ENCODE measurements at places on chromosomes 3 and 15.
A peak's percentile ranks its signal among the peaks of the same experiment; 100 is the strongest.

DNA sequence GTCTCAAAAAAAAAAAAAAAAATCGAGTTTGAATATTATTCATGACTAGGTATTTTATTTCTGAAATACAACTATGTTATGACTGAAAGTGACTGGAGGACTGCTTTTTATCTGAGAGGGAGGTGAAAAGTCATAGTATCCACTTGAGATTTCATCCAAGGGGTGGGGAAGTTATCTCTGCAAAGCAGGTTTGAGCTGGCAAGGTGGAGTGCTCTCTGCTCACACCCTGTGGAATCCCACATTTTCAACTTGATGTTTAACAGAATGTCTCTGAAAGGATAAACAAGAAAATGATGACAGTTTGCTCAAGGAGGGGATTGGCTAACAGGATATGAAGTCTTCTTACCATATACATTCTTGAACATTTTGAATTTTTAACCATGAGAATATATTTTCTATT is 27.3 kb upstream of the SEC62 start:
- no peak for DNase-seq

DNA sequence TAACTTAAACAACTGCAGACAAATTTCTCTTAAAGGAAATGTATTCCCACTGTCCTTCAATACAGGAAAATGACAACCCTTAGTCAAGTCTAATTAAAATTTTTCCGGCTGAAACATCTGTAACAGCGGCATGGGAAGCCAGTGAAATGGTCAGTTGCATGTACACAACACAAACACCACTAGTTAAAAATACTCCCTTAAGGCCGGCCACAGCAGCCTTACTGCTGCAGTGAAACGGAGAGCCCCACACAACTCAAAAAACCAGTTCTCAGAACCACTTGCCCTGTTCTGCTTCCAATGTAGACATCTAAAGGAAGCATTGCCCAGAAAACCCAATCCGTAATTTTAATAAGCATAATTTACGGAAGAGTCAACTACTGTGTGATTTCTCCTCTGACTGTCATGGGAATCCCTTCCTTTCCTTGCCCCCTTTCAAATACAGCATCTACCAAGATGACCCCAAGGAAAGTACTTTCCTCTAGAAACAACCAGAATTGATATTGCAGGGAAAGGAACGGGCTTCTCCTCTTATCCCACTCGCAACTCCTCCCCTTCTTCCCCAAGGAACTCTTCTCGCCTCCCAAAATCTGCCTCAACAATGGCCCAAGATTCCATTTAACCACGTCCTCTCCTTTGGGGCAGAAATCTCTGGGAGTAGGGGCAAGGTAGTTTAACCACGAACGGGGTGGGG is 1.6 kb downstream of the FBN1 start:
- DNase-seq, result no peak

DNA sequence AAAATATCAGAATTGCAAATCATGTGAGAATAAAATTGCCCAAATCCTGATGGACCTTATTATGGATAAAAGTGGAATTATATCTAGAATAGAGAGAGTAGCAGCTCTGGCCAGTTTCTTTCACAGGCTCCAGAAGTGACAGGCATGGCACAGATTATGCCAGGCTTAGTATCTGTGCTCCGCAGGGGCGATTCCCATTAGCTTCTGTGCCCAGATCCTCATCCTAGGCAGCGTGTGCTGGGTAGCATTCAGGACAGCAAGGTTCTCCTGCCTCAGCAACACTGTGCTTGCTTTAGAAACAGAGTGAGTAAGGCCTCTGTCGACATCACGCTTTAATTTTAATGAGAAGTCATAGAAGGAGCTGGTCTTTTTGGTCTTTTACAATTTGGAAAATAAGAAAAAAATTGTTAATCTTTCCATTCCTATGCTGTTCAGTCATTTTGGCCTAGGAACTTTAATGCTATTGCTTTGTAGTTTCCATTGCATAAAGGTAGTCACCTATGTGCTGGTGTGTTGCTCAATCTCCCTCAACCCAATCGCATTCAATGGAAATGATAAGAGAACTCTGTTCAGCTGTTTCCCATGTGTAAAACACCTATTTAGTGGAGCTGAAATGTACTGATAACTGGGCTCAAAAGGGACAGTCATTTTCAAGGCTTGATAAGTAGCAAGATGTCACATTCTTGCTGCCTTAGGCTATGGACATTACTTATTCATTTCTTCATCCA is 770.1 kb downstream of the AGBL1 start:
- DNase-seq, result no peak

GRCh38 chr15:89247446-89247845 is 3.7 kb downstream of the FANCI start:
- no peak for DNase-seq

DNA sequence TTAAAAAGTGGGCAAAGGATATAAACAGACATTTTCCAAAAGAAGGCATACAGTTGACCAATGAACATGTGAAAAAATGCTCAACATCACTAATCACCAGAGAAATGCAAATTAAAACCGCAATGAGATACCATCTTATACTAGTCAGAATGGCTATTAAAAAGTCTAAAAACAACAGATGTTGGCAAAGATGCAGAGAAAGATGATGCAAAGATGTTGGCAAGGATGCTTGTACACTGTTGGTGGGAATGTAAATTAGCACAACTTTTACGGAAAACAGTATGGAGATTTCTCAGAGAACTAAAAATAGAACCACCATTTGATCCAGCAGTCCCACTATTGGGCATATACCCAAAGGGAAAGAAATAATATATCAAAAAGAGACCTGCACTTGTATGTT is 53.5 kb downstream of the TLNRD1 start:
- no peak for DNase-seq

DNA sequence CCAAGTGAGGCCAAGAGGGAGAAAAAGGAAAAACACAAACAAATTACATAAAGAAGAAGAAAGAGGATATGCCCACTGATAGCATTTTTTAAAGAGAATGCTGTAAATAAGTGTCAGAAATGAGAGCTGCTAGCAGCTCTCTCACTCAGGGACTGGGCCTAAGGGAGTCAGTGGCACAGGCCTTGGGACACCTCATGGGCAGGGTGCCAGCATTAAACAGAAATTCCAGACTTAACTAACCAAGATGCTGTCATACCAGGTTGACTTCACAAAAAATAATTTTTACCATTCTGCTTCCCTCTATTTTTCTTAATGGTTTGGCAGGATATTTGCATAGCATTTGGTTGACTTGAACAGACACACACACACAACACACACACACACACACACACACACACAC is 92.3 kb upstream of the ADAMTSL3 start:
- DNase-seq, result no peak

DNA sequence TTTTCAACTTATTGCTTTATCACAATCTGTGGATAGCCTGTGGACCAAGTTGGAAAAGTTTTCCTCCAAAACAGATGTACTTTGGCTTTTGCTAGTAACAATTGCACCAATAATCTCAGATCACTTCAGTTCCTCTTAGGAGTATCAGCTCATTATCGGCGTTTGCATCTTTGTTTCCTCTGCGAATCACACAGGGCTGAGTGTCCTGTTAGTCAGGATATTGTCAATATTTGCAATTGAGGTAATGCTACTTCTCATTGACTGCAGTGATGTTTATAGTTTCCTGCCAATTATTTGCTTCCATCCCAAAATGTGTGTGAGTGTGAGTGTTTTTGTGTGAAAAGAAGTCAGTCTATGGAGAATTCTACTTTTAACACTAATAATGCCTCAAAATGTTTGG is 545.0 kb downstream of the SI start:
- DNase-seq, result no peak

DNA sequence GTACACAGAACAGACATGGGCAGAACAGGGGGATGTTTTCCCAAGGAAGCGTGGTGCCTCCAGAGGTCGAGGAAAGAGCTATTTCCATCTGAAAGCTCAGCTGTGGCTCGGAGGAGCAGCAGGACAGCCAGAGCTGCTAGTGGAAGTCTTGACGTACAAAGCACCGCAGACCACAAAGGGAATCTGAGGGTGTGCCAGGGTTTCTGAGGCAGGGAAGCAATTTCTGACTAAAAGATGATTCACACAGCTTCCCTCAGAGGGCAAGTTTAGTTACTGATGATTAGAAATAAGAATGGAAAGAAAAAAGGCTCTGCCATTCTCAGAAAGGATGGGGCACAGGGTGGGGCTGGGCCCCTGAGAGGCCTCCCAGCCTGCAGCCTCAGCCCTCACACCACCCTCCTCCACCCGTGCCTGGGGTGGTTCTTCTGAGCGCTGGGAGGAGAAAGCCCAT is 45.8 kb upstream of the SEC13 start:
- peak; percentile 39 for DNase-seq

DNA sequence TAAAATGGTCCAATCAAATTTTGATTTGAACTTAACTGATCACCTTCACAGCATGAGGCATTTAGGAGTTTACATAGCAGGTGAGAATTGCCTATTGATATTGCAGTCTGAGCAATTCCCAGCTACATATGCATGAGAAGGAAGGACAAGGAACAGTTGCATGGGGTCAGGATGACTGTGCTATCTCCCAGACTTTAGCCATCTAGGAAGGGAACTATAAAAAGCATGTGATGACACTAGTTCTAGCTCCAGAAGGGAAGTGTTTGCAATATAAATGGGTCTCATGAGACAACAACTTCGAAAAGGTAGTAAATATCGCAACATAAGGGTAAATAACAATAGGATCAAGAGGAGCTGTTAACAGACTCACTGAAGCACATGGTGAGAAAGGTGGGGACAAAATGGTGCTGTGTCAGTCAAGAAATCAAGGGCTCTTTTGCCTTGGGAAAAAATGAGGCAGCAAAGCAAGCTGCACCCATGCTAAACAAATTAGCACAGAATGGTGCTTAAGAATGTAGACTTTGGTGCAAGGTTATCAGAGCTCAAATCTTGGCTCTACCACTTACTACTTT is 90.4 kb upstream of the SLC2A2 start:
- DNase-seq, result no peak

- DNase-seq, result no peak
Observed at GRCh38 chr15:90915808-90916440, 12.8 kb downstream of the MAN2A2 start.

DNA sequence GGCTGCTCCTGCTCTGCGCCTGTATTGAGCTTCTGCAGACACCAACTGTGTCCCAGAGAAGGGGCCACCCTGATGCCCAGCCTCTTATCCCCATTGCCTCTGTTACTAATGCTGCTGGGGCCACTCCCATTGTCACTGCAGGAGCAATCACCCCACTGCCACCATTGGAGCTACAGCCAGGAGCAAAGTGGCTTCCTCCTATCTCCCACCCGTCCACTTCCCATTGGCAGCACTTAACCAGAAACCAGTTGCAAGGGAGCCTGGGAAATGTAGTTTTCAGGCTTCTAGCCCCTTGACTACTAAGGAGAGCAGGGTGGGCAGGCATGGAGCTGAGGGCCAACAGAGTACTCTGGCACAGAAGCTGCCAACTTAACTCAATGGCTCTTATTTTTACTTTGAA is 55.9 kb upstream of the KLF13 start:
- DNase-seq, result no peak

- no peak for DNase-seq
Observed at GRCh38 chr3:117226932-117227331, 517.4 kb downstream of the TUSC7 start.

- DNase-seq, result no peak
Observed at GRCh38 chr3:9898467-9899241, 4.0 kb upstream of the IL17RE start.

GRCh38 chr3:126338790-126339288 is 18.4 kb downstream of the KLF15 start:
- no peak for DNase-seq

DNA sequence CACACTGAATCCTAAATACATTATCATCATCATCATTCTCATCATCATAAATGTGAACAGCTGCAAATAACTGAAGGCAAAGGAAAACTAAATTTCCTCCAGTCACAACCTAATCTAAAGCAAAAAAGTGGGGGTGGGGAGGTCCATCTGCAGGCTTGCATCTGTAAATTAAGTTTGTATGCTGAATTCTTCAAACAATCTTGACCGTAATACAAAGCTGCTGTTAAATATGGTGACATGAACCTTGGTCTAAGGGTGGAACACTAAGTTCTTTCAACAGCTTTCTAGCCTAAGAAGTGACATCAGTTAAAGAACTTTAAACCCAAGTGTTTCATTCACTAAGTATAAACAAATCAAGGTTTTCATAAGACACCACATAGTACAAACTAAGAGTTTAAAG is 4.3 kb downstream of the LRRFIP2 start:
- DNase-seq, result no peak

- no peak for DNase-seq
Observed at GRCh38 chr3:63030666-63031065, 155.4 kb upstream of the CADPS start.

DNA sequence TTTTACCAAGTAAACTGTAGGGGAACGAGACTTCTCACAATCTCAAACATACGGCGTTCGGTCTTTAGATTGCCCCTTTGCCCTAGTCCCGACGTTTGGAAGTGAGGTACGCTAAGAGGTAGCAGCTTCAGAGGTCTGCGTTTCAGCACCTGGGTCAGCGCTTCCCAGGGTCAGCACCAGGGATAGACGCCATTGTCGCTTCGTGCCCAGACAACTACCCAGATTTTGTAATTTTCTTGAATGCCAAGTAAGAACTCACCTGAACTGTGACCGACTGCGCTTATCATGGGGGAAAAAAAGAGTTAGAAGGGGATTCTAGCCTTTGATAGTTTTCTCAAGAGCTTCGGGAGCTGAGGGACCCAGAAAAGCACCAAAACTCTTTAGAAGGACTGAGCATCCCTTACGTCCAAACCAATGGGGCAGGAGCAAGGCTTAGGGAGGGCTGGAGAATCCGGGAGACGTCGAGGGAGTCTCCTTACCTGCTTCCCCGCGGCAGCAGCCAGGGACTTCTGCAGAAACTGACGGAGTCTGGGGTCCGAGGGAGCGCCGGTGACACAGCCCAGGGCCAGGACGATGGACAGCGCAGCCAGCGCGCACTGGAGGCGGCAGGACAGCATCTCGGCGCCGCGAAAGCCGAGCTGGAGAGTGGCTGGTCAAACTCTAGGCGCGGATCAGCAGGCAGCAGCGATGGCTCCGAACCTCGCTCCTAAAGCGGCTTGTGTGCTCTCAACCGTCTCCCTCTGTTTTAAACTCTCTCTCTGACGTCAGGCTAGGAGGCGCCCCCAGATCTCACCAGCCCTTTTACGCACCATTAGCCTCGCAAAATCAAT is at the start of gene SST:
TSS of gene SST (minus strand) at position 720 of the 830 bp plus-strand sequence. CDS start at position 617, 103 bp downstream.
- DNase-seq, result peak; percentile 20

DNA sequence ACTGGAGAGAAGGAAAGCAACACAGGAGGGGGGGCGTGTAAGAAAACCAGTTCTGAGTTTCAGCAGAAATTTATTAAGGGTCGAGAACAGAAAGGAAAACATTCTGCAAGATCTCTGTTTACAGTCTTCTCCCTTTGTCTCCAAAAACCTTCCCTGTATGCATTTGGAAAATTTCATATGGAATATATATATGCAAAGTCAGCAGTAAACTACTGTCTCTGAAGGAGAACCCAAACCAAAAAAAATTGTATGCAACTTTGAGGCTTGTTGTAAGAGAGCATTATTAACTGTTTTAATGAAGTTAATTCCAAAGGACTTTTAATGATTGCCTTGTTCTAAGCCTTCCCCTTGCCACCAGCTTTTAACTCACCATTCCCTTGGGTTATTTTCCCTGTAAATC is 238.2 kb upstream of the GPR149 start:
- DNase-seq, result no peak

DNA sequence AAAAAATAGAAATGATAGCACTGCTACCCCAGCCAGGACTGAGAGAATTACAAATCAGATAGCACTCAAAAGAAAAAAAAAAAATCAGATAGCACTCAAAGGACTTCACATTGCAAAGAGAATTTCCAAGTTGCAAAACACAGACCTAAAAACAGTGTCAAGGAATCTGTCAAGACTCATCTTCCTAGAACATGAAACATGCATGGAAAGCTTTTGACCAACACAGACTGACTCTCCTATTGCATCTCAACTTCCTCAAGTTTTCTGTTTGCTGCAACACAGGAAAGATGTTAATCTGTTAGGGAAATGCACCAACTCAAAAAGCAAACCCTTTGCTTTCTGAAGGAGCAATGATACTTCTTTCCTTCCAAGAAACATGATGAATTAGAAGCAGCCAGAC is 42.3 kb downstream of the RAB27A start:
- no peak for DNase-seq

Data from stimulated activated CD4-positive, alpha-beta T cell treated with anti-CD3 and anti-CD28 coated beads, Interleukin-4, amount 100 ng/mL, for 1 hour (primary cell).